ENCODE measurements at places on chromosomes 3 and 15.
A peak's percentile ranks its signal among the peaks of the same experiment; 100 is the strongest.

DNA sequence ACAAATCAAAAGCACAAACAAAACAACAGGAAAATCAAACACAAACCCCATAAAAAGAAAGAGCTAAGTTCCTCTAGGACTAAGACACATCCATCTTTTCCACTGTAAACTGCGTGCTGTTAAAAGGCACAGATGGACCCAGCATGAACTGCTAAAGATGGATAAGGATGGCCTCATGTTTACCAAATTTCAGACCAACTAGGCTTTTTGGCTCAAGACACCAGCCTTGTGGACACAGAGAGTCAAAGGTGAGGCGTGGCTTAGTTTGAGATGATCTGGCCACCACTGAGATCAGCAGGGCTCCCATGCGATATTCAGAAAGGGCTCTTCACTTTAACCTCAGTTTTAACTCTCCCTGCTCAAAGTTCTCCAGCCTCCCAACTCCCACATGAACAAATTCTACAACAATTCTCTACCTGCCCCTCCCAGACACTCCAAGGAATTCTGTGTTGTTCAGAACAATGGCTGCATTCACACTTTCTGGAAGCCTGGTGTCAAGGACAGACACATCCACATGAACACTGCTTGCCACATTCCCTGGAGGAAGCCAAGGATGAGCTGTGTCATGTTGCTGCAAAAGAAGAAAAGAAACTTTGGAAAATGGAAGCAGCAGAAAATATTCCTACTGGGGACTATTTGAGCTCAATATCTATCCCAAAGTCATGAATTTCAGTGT is 198.4 kb upstream of the LRRN1 start:
- peak; percentile 58 for DNase-seq

DNA sequence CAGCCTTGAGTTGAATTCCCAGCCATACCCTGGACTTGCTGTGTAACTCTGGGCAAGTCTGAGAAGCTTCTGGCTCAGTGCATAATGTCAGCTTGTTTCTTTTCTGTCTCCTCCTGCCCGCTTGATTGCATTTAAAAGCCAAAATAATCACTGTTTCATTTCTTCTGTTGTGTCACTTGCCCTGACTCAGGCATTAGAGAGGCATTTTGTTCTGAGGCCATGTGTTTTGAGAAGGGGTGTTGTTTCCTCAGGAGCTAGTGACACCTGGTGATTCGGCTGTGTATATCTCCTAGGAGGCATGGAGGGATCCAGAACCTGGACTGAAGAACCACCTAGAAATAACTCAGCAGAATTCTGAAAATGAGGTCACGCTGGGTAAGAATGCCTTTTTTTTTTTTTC is 16.0 kb downstream of the WDR73 start:
- DNase-seq, result peak; percentile 54

DNA sequence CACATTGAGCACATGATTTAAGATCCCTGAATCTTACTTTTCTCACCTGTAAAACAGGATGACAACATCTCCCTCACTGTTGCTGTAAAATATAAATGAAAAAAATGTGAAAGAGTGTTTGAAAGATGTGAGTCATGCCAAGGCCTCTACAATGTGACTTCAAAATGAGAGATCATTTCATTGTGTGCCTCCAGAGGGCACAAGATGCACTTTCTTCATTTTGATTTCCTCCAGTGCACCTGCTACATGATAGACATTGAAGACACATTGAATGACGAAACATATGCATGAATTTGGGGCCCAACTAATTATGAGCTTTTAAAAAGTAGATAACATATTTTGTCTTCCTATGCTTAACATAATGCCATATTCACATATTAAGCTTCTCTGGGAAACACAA is 170.3 kb downstream of the MOBP start:
- DNase-seq, result no peak

- peak; percentile 55 for DNase-seq
Observed at GRCh38 chr3:99808163-99808794, 9.4 kb upstream of the CMSS1 start.

GRCh38 chr3:172201136-172201869 is 161.9 kb downstream of the FNDC3B start:
- DNase-seq, result peak; percentile 69

DNA sequence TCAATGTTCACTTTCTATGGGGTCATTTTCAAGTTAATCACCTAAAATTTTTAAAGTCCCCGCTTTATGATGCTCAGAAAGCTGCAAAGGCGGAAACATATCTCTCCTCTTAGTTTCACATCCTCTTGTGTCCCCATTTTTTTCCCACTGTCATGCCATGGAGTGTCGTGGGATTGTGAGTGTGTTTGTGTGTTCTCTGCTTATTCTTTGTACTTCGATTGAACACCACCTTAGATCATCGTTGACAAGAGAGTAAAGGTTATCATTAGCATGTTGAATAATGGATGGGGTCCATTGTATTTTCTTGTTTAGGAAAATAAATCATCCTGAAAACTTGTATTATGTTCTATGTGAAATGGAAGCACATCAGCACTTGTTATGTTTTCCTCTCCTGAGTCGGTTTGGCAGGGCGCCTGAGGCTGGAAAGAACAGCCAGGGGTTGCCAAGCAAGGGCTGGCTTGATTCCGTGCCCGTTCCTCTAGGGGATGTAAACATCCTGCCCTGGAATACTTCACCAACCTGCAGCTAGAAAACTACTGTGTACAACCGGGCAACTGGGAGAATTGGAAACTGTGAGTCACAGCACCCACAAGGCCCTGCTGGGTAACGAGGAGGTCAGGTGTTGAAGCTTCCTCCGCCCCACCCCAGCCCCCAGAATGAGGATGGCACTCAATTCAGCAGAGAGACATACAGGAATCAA is 67.2 kb downstream of the EIF4E3 start:
- no peak for DNase-seq

GRCh38 chr3:179151474-179151873 is 3.3 kb downstream of the PIK3CA start:
- DNase-seq, result no peak

DNA sequence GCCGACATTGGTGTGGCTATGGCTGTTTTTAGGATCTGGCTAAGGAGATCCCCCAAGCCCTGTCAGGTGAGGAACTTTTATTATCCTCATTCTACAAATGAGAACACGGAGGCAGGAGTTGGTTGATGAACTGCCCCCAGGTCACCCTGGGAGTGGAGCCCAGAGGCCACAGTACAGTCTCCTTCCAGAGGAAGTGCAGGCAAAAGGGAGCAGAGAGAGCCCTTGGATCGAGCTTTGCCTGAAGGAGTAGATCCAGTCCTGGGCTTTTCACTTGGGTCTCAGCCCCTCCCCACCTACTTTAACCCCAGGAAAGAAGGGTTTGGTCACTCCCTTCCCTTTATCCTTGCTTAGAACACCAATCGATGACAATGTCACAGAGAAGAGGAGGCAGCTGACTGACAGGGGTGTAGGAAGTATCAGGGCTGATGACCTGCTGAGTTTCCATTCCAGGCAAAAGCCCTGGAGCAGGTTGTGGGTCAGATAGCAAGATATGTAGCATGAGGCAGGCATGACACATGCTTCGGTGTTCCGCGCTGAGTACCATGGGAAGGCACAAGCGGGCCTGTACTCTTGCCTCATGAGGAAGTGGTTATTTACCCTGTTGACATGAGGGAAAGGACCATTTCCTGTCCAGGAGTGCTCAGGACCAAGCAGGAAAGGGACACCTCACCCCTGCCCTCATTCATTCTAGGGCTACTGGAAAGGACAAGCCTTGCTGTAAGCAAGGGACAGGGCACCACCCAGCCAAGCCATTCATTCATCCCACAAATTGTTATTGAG is 5.8 kb upstream of the PLA2G4D start:
- no peak for DNase-seq

- no peak for DNase-seq
Observed at GRCh38 chr3:58625196-58625824, 41.3 kb downstream of the FAM3D start.

GRCh38 chr3:154345422-154346122 is 21.3 kb upstream of the DHX36 start:
- DNase-seq, result no peak

- no peak for DNase-seq
Observed at GRCh38 chr3:159059395-159059794, 257.5 kb downstream of the MFSD1 start.

DNA sequence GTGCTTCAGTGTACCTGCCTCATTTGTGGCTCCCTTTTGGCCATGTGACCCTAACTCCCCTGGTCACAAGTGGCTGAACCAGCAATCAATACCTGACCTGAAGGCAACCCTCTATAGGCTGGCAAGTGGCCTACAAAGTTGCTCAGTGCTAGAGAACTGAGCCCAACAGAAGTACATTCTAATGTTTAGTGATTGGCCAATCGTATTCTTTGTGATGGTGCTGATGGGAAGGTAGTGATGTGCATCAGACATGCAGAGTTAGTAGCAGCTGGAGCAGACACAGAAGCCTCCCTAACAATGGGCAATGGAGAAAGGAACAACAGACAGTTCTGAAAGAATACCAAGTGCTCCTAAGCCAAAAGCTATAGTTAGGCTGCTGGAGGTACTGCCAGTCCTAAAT is 10.4 kb upstream of the ATOSA start:
- DNase-seq, result no peak

DNA sequence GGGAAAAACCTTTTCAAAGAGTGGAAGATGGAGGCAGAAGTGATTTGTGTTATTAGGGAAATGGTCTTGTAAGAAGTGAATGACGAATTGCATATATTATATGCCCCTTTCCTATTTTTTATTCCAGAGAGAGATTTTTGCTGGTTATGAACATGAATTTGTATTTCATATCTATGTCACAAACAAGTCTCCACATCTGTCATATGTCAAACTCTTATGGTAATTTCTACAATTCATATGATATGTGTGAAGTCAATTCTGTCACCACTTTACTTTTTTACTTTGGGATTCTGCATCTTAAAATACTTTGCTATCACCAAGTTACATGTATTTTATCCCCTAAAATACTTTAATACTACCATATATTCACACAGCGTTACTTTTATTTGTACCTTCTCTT is 594.2 kb upstream of the ARPP21 start:
- no peak for DNase-seq

- DNase-seq, result no peak
Observed at GRCh38 chr3:8656240-8656639, 11.6 kb upstream of the SSUH2 start.

DNA sequence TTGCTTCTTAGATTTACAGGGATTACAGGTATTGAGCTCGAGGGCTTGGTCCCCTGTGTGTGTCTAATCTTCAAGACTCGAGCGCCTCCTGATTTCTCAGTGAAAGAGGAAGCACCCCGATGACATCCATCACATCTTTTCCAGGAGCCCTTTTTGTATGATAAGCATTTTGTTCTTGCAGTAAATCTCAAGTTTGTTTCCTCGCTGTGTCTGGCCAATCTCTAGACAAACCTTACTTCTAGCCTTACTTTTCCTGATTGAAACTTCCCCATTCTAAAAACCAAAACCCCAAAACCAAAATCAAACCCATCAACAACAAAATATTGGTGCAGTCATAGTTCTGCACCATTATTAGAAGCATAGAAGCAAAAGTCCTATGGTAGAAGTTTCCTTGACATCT is 286.0 kb downstream of the NFKBIZ start:
- no peak for DNase-seq

DNA sequence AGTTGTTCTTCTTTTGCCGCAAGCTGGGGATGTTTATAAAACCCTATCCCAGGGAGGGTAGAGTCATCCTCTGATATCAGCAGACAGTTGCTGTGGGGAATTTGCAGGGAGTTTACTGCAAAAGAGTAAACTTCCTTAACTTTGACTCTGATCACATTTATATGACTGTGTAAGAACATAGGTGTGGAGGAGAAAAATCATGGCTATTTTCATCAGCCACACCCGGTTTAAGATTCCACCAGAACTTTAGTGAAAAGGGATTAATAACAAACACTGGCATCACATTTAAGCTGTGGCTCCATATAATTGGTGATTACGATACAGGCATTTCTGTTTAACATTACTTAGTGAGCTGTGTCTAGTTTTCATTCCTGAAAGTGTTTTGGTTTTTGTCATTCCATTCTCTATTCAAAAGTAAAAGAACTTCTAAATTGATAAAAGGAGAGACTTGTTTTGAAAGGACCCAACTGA is 143.1 kb downstream of the MYLK start:
- DNase-seq, result no peak

DNA sequence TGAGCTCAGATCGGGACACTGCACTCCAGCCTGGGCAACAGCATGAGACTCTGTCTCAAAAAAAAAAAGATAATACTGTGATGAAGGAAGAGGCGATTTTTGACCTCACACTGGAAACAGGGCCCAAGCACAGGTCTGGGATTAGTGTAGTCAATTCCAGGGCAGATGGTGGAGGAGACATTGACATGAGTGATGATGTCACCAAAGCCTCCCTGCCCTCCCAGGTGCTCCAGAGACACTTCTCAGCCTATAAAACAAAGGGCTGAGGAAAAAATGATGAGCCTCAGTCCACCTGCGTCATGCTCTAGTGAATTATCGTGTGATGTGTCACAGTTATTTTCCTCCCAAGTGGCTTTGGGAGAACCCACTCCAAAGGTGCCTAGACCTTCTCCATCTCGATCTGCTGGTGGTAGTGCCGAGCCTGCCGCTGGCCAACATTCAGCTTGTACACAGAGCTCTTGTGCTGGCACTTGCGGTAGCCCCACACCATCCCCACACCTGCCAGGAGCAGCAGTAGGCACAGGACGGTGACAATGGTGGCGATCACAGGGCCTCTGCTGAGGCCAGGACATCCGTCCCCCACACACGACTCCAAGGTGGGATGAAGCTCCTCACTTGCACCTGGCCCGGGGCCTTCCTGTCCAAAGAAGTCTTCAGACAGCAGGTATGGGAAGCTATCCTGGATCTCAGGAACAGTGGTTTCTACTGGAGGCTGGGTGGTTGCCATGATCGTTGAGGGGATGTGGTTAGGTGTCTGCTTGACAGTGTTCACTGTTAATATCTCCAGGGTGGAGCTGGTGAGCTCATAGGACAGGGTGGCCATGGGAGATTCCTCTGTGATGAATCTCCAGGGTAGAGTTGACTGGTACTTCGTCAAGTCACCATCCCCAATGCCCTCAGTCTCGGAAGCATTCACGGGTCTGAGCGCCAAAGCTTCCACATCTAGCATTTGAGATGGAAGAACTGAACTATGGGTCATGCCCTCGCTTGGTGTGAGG is 38.8 kb downstream of the CRTAP start:
- DNase-seq, result no peak

DNA sequence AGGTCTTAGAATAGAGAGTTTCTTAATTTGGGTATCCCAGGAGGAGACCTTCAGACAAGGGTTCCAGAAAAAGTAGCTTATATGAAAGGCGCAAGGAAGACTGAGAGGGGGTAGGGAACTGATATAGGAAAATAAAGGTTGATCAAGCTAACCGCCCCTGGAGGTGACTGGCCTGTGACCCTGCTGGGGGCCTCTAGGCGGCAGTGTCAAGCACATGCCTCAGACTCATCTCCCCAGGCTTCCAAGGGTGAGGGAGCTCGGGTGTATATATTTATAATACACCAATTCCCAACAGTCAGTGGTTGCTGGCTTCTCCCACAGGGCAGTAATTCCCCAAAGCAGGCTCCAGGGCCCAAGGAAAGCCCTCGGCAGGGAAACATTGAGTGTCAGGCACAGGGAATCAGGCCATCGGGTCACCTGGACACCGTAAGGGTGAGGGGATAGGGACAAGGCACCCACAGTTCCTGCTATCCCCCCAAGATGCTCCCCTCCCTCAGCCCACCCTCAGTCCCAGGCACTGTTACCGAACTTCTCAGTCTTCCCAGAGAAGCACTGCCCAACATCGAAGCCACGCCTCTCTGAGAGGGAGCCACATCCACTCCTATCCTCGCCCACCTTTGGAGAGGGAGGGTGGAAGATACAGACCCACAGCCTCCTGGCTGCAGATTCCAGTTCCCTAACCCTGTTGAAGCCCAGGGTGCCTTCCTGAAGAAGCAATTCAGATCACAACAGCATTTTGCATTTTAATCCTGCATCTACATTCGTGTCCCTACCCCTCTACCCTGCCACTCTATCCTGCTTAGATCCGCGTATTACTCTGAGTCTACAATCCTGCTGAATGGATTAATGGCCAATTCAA is 19.5 kb upstream of the CAV3 start:
- no peak for DNase-seq

Measured in cerebellar cortex (tissue), 1 donor.